ENCODE measurements at places on chromosomes 5 and 9.

DNA sequence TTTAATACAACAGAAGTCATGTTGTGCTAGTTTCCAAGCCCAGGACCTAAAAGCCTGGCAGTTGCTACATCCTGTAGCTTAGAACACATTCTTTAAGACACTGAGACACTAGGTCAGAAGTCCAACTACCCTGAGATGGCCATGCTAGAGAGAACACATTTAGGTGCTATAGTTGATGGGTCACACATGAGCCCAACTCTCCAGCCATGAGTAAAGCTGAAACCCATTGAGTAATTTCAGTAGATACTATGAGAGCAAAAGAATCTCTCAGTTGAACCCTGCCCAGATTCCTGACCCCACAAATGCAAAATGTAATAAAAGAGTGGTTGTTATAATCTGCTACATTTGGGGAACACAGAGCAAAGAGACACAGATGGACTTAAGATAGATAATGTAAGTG, 164.4 kb downstream of the SEMA5A start:
- H3K4me1 ChIP-seq = no peaks in the 10 kb centered on the region
- no peak for DNase-seq
- no peaks in the 10 kb centered on the region for H3K36me3 ChIP-seq
- H3K27me3 ChIP-seq = no peaks in the 10 kb centered on the region
- H3K27ac ChIP-seq = no peak overlapping the region

DNA sequence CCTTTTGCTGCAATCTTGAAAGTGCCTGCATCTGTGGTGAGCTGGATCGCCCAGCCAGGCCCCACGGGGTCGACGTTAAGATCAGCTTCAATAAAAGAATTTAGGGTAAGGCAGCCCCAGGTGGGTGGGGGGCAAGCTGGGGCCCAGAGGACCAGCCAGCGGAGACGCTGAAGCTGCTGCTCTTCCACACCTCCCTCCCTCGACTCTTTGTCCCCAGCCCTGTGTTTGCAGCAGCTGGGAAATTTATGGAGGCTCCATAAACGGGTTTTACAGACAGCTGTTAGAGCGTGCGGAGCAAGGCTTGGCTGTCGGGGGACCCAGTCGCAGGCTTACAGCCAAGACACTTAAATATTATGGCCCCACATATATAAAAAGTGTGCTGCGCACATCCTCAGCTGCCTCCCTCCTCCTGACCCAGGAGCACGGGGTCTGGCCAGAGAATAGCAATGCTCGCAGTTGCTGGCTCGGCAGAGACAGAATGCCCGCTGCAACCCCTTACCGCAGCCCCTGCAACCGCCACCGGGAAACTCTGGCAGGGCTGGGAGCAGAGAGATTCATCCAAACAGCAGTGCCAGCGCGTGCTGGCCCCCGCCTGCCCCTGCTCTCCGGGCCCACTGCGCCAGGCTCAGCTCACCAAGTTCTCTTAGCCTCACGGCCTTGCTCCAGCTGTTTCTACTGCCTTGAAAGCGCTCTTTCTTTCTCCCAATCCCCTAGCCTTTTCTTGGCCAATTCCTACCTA, 28.4 kb upstream of the MVB12B start:
- no peaks in the 10 kb centered on the region for H3K4me1 ChIP-seq
- no peaks in the 10 kb centered on the region for H3K27me3 ChIP-seq
- H3K27ac ChIP-seq = peak overlapping the region; percentile 6
- no peaks in the 10 kb centered on the region for H3K36me3 ChIP-seq
- no peak overlapping the region for H3K4me3 ChIP-seq

GRCh38 chr5:68499987-68500386, 284.4 kb downstream of the PIK3R1 start:
- H3K36me3 ChIP-seq = no peaks in the 10 kb centered on the region
- H3K27me3 ChIP-seq = no peaks in the 10 kb centered on the region
- H3K27ac ChIP-seq = no peak overlapping the region
- no peak overlapping the region for H3K4me3 ChIP-seq
- no peak for DNase-seq

GRCh38 chr9:37984672-37985611, 81.0 kb upstream of the SLC25A51 start:
- no peak overlapping the region for H3K4me3 ChIP-seq
- H3K27me3 ChIP-seq = no peaks in the 10 kb centered on the region
- H3K27ac ChIP-seq = no peak overlapping the region
- peak; percentile 51 for DNase-seq
- H3K4me1 ChIP-seq = peaks cover 2% of the 10 kb centered on the region
- H3K36me3 ChIP-seq = no peaks in the 10 kb centered on the region

DNA sequence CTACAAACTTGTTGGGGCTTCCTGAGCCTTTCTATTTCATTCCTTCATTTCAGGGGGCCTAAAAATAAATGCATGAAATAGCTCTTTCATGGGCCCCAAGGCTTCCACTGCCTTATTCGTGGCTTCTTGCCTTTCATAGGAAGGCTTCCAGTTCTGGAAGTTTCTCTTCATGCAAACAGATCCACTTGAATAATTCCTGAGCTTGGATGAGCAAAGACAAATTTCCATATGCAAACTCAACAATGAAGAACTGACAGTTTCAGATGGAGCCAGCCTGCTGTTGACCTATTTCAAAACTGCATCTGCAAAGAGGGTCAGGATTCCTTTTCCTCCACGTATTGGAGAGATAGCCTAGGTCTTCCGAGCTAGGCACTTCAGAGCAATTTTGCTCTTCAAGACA, 142.1 kb downstream of the MLLT3 start:
- no peak overlapping the region for H3K27ac ChIP-seq
- H3K4me3 ChIP-seq = no peak overlapping the region
- H3K27me3 ChIP-seq = no peaks in the 10 kb centered on the region
- no peaks in the 10 kb centered on the region for H3K36me3 ChIP-seq

DNA sequence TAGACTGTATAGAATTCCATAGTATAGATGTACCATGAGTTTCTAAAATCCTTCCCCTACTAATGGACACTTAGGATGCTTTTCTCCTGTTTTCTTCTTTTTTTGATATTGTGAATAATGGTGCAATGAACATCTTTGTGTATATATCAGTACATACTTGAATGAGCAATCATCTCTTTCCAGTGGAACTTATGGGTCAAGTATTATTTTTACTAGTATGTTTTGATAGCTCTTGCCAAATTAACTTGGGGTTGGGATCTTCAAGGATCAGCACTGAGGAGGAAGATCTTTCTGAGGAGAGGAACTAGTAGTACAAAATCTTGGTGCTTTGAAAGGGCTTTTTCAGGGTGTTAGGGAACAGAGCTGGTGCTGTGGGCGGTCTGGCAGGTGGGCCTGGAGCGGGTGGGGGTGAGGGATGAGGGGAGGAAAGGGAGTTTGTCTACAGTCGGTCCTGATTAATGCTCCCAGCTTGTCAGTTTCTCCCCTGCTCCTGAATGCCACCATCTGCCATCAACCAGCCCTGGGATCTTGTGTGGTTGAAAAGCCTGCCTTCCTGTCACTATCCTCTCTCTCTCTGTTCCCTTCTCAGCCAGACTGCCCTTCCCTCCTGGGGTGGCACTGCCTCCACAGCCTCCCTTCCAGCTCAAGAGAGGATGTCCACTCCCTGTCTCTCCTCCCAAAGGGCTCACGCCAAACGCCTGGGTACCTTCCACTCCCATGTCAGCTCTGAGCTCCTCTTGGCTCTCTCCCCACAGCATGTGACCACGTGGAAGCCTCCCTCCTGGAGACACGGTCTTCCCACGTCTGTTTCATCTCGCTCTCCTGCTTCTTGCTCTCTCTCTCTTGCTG, 185.9 kb downstream of the DAB2IP start:
- H3K36me3 ChIP-seq = no peaks in the 10 kb centered on the region
- no peaks in the 10 kb centered on the region for H3K27me3 ChIP-seq
- H3K4me3 ChIP-seq = no peak overlapping the region
- no peak overlapping the region for H3K27ac ChIP-seq
- no peaks in the 10 kb centered on the region for H3K4me1 ChIP-seq

GRCh38 chr9:35364817-35365585, 124.9 kb upstream of the RUSC2 start:
- no peak overlapping the region for H3K27ac ChIP-seq
- no peaks in the 10 kb centered on the region for H3K27me3 ChIP-seq
- DNase-seq = peak; percentile 50
- H3K36me3 ChIP-seq = no peaks in the 10 kb centered on the region

- H3K4me1 ChIP-seq = no peaks in the 10 kb centered on the region
- H3K27ac ChIP-seq = no peak overlapping the region
- DNase-seq = no peak
- no peaks in the 10 kb centered on the region for H3K27me3 ChIP-seq
- H3K4me3 ChIP-seq = no peak overlapping the region
Observed at GRCh38 chr9:2367970-2368369, 253.6 kb upstream of the VLDLR start.

DNA sequence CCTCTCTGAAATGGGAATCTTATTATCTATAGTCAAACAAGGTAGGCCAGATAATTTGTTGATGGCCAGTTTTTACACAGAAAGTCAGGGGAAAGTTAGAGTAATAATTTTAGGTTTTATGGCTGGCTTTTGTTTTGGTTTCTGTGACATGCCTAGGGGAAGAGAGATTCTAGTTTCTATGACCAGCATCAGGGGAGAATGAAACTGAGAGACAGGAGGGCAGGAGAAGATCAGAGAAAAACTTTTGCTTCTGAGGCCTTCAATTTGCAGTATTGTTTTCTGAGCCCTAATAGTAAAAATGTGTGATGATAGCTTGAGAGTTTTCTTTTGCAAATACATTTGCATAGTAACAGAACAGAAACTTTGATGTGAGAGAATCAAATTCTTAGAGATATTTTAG, 564.3 kb downstream of the ZNF608 start:
- no peak for DNase-seq
- H3K36me3 ChIP-seq = no peaks in the 10 kb centered on the region
- H3K4me3 ChIP-seq = no peak overlapping the region
- H3K4me1 ChIP-seq = peaks cover 6% of the 10 kb centered on the region
- no peaks in the 10 kb centered on the region for H3K27me3 ChIP-seq

- H3K27ac ChIP-seq = no peak overlapping the region
- no peaks in the 10 kb centered on the region for H3K27me3 ChIP-seq
- no peaks in the 10 kb centered on the region for H3K4me1 ChIP-seq
- H3K4me3 ChIP-seq = no peak overlapping the region
Observed at GRCh38 chr5:138067945-138068344, 15.9 kb upstream of the WNT8A start.

DNA sequence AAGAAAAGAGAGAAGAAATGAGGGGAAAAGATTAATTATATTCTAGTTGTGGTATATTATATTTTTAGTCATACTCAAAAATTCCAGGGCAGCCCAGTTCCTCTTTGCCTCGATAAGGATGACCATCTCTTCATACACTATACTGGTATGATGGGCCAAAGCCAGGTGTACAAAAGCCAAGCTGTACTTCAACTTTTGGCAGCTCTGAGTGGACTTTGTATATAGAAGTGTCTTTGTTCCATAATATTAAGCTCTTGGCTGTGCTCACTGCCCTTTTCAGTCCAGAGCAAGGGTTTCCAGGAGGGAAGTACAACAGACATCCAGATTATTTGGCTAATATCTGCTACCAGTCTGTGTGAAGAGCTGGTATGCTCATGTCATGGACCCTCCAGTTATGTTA, 934.3 kb upstream of the CDH10 start:
- no peaks in the 10 kb centered on the region for H3K4me1 ChIP-seq
- H3K4me3 ChIP-seq = no peak overlapping the region
- H3K27me3 ChIP-seq = no peaks in the 10 kb centered on the region

DNA sequence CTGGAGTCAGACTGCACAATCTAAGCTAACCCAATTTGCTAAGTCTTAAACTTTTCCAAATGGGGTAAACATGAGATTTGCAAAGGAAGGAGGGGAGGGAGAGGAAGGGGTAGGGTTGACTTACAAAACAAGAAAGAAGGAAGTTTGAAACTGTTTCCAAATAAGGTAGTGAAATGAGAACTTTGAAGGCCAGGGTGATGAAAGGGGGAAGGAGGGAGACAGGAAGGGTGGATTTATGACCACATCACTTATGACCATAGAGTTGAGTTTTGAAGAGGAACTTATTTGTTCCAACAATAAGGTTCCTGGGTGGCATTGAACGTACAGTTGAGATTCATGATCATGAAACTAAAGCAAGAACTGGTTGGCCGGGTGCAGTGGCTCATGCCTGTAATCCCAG, 72.5 kb upstream of the DAPK1 start:
- H3K27me3 ChIP-seq = no peaks in the 10 kb centered on the region
- no peak for DNase-seq
- no peaks in the 10 kb centered on the region for H3K4me1 ChIP-seq
- H3K27ac ChIP-seq = no peak overlapping the region
- no peaks in the 10 kb centered on the region for H3K36me3 ChIP-seq

DNA sequence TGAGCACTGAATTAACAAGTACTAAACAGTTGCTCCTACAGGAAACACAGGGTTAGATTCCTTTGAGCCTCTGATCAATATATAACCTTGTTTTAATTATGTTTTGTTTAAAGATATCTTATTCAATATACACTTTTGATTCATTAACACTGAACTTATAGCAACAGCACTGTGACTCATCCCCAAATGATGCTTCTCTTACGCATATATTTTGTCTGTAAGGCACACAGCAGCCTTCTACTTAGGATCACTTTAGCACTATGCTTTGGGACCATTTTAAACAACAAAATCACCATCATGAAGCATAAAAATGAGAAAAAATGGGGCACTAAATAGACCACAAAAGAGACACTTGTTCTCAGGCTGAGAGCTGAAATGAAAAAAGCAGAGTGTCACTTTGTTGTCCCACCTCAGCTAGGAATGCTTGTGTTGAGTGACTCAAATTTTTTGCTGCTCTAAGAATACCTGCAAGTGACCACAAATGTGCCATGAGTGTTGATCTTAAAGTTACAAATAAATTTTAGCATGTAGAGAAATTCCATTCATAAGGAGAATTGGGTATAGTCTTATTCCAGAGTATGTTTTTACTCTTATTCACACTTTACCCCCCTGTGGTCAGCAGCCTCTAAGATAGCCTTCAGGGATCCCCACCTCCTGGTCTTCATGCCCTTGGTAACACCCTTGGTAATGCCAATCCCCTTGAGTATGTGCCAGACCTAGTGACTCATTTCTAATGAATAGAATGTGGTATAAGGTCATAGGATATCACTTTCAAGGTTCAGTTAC, 252.7 kb upstream of the IL12B start:
- DNase-seq = no peak
- H3K27ac ChIP-seq = no peak overlapping the region
- no peaks in the 10 kb centered on the region for H3K36me3 ChIP-seq
- no peaks in the 10 kb centered on the region for H3K4me1 ChIP-seq

DNA sequence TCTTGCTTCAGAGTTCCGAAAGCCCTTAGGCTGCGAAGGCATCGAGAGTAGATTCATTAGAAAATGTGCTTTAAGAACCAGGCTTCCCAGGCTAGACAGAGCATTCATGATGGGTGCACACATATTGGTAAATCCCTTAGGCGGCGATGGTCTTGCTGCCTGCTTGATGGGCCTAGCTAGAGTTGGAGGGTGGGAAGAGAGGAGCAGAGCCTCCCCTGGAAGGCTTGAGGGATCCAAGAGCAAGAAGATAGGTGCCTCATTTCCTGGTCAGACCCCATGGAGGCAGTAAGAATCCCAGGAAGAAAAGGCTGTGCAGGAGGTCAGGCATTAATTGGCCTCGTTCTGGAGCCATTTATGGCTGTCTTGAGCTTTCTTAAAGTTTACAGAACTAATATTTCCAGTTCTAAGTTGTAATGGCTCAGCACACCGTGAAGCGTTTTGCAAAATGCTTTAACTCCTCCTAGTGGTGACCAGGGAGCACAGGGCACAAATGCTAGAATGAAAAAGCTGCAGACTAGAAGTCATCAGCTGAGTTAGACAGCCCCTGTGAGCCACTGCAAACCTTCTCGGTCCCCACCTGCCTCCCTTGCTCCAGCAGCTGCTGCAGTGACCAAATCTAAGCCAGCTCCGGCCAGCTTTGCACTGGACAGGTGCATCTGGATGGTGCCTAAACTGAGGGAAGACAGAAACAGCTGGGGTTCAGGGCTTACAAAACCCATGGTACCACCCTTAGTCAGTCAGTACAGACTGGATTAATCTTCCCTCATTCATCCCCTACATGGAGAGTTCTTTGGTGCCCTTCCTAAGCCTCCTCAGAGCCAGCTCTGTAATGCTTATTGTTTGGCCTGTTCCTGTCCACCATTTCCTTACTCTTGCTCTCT, 14.7 kb downstream of the SLC45A2 start:
- H3K4me3 ChIP-seq = no peak overlapping the region
- no peaks in the 10 kb centered on the region for H3K36me3 ChIP-seq
- no peak overlapping the region for H3K27ac ChIP-seq
- H3K27me3 ChIP-seq = no peaks in the 10 kb centered on the region
